ENCODE measurements at places on chromosomes 4 and X.

DNA sequence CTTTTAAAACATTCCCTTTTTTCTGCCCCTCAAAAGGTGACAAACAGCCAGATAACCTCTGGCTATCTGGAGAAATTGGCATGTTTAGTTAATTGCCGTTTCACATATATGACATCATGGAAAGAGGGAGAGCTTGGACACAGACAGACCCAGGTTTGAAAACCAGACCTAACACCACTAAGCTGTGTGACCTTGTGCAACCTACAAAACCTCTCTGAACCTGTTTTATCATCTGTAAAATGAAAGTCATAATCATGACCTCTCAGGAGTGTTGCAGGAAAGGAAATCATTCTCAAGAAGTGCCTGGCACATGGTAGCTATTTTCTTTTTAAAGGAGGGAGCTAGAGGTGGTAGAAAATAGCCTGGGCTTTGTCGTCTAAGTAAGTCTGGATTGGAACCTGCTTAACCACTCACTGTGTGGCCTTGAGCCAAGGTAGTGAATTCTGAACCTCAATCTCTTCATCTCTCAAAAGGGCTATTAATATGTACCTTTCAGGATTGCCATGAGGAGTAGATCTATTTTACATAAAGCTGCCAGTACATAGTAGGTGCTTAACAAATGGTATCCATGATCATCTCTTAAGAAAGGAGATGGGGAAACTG is 363.5 kb downstream of the BCOR start:
- DNase-seq, result no peak

DNA sequence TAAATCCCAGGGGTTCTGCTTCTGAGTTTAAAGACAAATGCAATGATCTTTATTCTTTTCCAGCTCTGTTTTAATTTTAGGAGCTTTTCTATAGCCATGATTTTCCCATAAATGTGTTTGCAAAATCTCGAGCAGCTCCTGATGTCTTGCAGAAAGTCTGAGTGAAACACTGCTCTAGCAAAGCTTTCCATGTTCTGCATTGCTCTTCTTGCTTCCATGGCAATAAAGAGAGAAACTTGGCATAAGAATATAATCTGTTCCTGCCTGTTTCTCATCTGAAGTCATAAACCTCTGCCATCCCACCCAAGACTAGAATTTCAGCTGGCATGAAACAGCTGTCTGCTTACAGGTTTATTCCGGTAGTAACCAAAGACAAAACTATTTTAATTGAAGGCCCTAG is 254.5 kb downstream of the SPRY1 start:
- DNase-seq, result peak; percentile 55

DNA sequence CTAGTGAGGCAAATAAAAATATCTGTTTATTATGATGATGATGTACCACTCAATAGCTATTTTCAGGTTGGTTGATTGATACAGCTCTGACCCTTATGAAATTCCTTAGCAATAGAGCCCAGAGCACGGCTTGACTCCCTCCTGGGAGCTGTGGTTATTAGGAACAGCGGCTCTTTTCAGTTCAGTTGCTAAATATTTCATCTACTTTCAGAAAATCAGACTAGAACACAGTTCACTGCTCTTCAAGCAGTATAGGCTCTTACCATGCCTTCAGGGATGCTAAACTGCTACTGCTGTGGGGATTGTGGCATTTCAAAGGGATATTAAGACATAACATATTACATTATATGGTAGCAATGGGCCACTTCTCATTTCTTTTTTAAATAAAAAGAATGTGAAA is 218.8 kb downstream of the SNCA start:
- no peak for DNase-seq

- DNase-seq, result peak; percentile 16
Measured at GRCh38 chr4:52704661-52705060, 45.6 kb upstream of the USP46 start.

DNA sequence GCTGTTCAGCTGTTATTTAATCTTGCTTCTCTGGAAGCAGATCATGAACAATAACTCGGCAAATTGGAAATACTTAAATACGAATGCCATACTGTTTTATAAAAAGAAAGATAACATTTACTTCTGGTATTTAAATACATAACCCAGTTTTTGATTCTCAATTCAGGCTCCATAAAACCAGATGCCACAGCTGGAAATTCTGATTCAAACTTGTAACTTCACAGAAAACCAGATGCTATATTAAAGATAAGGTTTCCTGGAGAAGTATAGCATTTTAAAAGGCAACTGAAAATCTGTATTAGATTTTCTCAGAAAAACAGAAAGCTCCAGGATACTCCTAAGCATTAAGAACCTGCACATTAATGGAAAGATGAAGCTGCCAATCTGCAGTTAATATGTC is 40.2 kb downstream of the STX18 start:
- no peak for DNase-seq

GRCh38 chrX:152733261-152733975 is at the start of the genes CSAG1 and MAGEA12:
CSAG1 (minus strand) TSS chrX:152733721; CDS start chrX:152732460, 1,261 bp downstream.
MAGEA12 (plus strand) TSS chrX:152733757; CDS start chrX:152736162, 2,405 bp downstream.
- no peak for DNase-seq

DNA sequence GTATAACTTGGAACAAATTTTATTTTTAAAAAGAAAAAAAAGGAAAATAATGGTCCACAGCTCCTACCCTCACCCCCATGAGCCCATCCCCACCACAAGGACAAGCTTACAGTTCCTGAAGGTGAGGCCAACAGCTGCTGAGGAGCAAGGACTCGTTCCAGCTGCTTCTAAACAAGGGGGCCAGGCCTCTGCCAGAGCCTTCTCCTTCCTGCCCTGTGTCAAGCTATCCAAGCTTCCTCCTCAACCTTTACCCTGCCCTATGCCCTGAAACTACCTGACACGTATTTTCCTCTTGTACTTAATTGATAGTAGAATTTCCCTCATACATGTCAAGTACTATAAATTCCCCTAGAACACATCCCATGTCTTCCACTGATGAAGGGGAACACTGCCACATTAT is 8.8 kb downstream of the SH3D19 start:
- no peak for DNase-seq

- peak; percentile 26 for DNase-seq
Measured at GRCh38 chr4:127844601-127845116, 36.0 kb upstream of the PLK4 start.

GRCh38 chr4:91256043-91256442 is 1047.7 kb upstream of the GRID2 start:
- no peak for DNase-seq

DNA sequence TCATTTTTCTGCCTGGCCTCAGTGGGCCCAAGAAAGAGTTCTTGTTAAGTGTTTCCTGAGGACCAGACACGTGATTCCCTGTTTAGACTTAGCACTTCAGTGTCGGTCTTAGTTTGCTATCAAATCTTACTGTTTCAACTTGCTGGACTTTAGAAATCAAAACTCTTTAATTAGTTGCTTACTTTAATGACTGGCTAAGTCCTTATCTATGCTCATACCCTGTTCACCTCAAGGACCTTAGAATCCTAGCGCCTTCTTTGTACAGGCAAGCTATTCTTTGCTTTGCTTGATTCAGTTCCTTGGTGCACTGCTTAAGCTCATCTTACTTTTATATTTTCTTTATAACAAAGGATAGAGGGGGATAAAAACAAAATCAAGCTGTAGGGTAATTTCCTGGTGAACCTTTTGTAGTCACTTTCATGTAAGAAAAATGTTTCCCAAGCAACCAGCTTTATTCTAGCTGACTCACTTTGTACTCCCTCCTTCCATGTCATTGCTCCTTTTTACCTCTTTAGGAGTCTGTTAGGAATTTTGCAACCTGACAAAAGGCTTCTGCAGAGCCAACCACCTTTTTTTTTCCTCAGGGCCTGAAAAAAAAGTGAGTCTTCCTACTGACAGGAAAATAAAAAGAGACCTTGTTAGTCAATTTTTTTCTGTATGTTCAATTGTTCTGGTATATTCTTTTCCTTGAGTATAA is 14.7 kb downstream of the WDR44 start:
- DNase-seq, result peak; percentile 62

DNA sequence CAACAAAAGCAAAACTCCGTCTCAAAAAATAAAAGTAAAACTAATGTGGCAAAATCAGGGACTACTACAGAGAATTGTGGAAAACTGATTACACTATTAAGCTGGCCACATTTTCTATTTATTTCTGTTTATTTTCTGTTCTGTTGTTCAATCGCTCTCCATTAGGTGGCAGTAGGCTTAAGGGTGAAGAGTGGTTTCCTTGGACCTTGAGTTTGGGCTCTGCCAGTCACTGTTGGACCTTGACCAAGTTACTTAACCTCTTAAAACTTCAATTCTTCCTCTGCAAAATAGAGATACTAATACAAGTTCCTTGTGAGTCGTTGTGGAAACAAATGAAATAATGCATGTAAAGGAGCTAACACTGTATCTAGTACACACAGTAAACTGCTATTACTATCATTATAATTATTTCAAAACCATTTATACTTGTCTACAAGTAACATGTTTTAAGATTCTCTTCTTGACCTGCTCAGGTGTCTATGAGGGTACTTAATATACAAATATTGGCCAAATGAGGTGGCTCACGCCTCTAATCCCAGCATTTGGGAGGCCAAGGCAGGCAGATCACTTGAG is 15.2 kb downstream of the HSD17B11 start:
- peak; percentile 93 for DNase-seq

DNA sequence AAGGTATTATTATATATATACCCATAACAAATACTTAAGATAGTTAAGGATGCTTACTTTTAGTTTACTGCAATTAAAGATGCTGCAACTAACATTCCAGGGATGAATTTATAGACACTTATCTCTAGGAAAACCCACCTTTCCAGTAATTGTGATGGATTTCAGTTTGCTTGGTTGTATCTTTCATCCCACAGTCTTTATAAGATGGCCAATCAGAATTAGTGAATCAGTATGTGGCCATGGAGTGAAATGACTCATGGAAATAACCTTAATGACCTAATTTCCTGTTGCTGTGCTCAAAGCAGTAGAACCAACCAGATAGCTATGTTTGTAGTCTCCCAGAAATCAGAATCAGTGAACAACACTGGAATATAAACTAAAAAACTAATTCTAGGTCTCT is 26.4 kb downstream of the MOSPD2 start:
- DNase-seq, result peak; percentile 64

GRCh38 chr4:165393051-165393450 is 14.2 kb downstream of the CPE start:
- no peak for DNase-seq

GRCh38 chr4:74934016-74934831 is 1.3 kb downstream of the PARM1 start:
- DNase-seq, result peak; percentile 24

DNA sequence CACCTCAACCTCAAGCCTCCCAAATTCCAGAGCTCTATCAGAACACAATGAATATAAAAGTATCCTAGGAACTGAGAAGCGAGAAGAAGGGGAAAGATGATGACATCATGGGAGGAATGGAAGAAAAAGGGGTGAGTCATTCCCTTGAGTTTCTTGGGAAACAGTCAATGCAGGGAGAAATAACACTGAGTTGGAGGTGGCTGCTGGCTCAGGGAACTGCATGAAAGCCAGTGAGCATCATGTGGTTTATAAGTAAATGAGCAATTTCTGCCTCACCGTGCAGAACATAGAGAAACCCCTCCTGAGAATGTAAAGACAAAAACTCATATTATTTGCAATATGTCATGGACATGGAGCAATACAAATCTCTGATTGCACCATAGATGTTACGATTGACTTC is 73.3 kb downstream of the SHOX start:
- no peak for DNase-seq

DNA sequence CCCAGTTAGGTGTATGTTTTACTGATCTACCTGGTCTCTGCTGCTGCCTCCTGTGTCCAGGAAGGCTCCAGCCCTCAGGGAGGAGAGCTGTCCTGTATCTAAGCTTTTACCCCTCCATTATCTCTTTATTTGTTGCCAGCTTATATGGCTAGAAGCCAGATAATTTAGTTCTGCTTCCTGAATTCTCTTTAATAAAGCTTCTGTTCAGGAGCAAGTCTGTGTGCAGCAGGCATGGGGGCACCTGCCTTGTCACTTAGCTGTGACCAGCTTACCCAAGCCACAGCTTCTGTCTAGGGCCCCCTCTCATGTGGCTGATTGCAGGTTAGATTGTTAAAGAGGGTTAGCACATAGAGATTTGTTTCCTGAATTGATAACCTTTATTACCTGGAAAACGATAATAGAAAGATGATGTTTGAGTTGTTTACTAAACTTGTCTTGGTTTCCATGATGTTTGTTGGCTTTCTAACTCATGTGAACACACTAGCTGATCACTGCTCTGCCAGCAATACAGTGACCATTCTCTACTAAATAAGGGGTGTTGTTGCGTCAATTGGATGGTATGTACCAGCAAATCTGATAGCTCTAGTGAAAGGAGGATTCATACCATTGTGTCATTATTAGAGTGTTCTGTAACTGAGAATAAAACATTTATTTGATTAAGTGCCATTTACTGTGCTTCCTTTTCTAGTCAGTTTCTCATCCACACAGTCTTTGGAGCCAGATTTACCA is 189.8 kb upstream of the ANK2 start:
- no peak for DNase-seq

DNA sequence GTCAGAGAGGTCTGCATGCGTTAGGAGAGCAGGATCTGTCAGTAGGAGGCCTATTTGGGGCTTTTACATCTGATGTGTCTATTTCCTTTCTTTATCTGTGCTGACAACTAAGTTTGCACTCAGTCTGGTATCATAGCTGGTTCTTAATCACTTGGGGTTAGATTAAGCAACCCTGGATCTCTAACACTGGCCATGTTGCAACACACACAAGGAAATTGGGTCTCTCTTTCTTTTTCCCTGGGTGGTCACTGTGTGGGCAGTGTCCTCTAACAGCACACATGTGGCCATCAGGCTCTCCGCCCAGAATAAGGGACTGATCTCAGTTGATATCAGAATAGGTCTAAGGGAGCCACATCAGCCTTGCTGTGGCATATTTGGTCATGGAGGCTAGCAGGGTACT is 38.9 kb downstream of the IGFBP7 start:
- DNase-seq, result peak; percentile 75

DNA sequence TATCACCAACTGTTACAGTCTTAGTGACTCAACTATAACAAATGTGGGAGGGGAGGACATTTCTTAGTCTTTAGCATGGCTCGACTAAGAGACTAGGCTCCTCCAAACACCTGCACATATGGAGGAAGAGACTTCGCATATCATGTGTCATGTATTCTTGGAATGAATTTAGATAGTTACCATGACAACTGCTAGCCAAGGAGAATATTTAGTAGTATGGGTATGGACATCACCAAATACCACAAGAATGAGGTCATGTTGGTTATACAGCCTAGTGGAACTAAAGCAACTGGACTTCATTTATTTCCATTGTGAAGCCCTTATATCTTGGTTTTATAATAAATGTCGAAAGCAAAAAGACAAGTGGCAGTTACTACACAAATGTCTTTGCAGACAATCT is 512.3 kb downstream of the CFAP47 start:
- DNase-seq, result peak; percentile 65

DNA sequence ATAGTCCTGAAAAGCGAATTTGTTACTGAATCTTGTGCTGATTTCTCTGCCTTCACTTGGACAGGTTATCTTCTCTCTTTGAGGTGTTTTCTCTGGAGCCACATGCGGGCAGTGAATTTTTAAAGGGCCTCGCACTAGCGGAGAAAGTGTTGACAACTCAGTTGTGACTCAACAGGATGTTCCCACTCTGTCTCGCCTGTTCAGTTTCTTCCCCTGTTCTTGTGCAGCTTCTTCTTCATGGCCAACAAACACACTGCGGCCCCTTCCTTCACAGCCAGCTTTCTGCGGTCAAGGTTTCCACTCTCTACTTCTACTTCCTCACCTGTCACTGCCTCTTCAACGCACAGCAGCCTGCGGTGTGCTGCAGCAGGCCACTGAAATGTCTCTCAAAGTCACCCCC is 1.1 kb upstream of the SHROOM4 start:
- peak; percentile 54 for DNase-seq

GRCh38 chr4:59387759-59388758 is 1812.1 kb upstream of the ADGRL3 start:
- no peak for DNase-seq

- DNase-seq, result no peak
Measured at GRCh38 chr4:104163820-104164219, 330.9 kb downstream of the CXXC4 start.

Data from fibroblast of pulmonary artery (primary cell).